ENCODE measurements at places on chromosomes 2 and 18.

GRCh38 chr2:62408241-62408677, 97.7 kb downstream of the TMEM17 start:
- DNase-seq = no peak

DNA sequence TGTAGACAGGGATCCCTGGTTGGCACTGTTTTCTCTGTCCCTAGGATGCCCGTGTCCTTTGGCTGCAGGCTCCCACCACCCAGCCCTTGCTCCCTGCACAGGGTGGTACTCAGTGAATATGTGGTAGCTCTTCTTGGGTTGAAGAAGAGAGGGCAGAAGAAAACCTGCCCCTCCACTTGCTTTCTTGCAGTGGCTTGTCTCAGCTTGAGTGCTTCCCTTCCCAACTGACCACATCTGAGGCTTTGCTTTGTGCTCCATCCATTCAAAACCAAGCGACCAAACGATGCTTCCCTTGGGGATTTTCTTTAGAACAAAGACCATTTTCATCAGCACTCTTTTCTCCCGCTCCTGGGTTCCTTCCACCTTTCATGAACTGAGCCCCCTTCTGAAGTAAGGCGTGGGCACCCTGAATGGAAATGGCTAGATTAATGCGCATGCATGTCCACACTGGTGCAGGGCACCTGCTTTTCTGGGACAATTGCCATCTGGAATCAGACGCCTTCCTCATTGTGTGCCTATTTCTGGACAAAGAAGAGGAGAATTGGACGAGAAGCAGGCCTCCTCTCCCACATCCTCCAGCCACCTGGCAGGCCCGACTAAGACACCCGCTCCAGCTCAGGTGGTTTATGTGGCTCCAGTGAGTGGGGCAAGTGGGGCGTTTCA, 59.1 kb downstream of the ARL4C start:
- no peak for DNase-seq

GRCh38 chr2:178195390-178196166, 1.3 kb downstream of the OSBPL6 start:
- no peak for DNase-seq

GRCh38 chr2:126678269-126679065, 22.5 kb downstream of the GYPC start:
- no peak for DNase-seq

GRCh38 chr2:197197895-197198311, 112.7 kb downstream of the ANKRD44 start:
- no peak for DNase-seq

DNA sequence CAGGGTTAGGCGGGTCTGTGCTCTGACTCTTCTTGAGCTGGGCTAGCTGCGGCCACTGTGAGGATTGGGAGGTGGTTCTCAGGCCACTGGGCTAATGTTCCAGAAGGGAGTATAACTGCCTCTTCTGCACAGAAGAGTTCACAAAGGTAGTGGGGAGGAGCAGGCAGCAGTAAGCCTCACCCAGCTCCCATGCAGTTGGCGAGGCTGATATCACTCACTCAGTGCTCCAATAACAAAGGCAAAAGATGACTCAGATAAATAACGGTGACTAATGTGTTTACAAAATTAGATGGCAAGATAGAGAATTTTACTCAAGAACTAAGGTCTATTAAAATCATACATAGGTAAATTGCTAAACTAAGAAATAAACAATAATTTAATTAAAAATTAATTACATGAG, 174.2 kb upstream of the TMEM200C start:
- DNase-seq = no peak

GRCh38 chr2:212998626-212999359, 152.6 kb downstream of the IKZF2 start:
- DNase-seq = no peak

- no peak for DNase-seq
These were observed 46.5 kb upstream of the EPG5 start for GRCh38 chr18:46013484-46014189.

- DNase-seq = no peak
These were observed 1580.0 kb downstream of the LRP1B start for GRCh38 chr2:140550821-140551220.

DNA sequence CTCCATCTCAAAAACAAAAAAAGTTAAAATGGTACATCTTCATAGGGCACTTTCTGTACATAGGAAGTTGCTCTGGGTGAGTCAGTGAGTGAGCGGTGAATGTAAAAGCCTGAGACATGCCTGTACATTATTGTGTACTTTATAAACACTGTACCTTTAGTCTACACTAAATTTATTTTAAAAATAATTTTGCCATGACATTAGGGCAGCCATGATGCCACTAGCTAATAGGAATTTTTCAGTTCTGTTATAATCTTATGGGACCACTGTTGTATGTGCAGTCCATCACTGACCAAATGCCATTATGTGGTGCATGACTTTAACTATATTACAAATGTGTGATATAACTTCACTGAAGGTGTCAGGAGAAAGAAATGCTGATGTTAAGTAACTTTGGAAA, 11.0 kb upstream of the TXNDC2 start:
- no peak for DNase-seq

DNA sequence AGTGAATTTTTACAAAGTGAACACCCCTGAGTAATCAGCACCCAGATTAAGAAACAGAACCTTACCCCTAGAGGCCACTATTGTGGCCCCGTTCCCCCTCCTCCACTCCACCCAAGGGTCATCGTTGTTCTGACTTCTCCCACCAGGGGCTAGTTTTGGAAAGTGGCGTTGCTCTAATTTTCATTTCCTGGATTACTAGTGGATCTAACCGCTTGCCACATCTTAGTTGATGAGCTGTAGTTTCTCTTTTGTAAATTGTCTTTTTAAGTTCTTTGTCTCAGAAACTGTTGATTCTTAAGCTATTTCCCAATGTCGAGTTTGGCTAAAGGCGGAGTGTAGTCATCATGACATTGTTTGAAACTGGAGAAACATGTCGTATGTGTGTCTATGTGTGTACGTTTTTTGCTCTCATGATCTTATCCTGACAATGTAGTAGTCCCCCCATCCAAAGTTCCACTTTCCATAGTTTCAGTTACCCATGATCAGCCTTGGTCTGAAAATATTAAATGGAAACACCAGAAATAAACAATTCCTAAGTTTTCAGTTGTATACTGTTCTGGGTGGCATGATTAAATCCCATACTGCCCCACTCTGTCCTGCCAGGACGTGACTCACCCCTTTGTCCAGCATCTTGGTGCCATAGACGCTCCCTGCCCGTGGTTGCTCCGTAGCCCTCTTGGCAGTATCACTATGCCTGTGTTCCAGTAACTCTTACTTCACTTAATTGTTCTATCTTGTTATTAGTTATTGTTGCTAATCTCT, 71.0 kb upstream of the SP3 start:
- no peak for DNase-seq

- DNase-seq = no peak
These were observed 33.0 kb downstream of the COPS8 start for GRCh38 chr2:237118561-237119155.

- no peak for DNase-seq
These were observed 586.5 kb upstream of the SLC8A1 start for GRCh38 chr2:41038408-41038807.

GRCh38 chr2:182852801-182853200, 13.6 kb downstream of the FRZB start:
- DNase-seq = no peak

- peak; percentile 67 for DNase-seq
These were observed 117.7 kb downstream of the B3GNT2 start for GRCh38 chr2:62313449-62314227.

DNA sequence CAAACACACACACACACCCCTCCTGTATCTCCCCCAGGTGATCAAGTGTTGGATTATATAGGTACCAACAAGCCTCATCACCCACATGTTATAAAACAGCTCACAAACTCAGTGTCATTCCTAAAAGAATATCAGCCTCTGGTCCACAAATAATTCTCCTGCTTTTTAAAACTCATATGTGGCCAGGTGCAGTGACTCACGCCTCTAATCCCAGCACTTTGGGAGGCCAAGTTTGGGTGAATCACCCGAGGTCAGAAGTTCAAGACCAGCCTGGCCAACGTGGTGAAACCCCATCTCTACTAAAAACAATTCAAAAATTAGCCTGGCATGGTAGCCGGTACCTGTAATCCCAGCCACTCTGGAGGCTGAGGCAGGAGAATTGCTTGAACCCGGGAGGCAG, 87.8 kb downstream of the LRATD1 start:
- DNase-seq = no peak

DNA sequence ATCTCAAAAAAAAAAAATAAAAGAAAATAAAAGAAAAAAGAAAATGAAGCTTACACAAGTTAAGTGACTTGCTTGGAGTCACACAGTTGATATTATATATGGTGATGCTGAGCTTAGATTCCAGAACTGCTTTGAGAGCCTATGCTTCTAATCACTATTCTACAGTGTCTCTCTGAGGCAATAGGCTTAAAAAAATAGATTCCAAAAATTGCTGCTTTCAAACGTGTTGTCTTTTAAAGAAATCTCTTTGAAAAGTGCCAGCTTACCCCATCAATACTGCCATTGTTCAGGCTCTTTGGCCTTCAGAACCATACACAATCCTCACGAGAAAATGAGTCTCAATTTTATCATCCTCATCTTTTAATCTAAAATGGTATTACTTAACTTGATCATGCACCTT, 102.6 kb downstream of the CDK15 start:
- DNase-seq = no peak

DNA sequence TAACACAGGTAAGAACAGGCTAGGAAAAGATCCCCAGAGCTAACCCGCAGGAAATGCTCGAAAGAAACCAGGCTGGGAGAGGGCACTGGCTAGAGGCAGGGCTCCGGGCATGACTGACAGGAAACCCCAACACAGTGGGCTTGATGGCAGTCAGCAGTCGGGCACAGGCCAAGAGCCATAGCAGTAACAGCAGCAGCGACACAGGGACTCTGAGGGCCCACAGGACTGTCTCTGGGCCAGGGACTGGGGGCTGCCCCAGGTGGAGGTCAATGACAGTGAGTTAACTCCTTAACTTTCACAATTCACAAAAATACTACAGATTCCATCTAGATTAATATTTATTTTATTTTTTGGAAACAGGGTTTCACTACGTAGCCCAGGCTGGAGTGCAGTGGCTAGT, 37.3 kb upstream of the ASPRV1 start:
- DNase-seq = no peak

- DNase-seq = no peak
These were observed 47.4 kb upstream of the MTCL1 start for GRCh38 chr18:8657873-8658470.

DNA sequence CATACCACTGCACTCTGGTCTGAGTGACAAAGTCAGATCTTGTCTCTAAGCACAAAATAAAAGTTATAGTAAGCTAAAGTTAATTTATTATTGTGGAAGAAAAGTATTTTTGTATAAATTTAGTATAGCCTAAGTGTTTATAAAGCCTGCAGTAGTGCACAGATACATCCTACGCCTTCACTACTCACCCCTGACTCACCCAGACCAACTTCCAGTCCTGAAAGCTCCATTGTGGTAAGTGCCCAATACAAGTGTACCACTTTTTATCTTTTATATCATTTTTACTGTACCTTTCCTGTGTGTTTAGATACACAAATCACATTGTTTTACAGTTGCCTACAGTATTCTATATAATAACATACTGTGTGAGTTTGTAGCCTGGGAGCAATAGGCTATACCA, 57.5 kb downstream of the UBE2E3 start:
- DNase-seq = no peak

- DNase-seq = no peak
These were observed 16.7 kb upstream of the RAPH1 start for GRCh38 chr2:203551778-203552177.

- DNase-seq = no peak
These were observed 158.3 kb downstream of the GLI2 start for GRCh38 chr2:120893811-120894584.

DNA sequence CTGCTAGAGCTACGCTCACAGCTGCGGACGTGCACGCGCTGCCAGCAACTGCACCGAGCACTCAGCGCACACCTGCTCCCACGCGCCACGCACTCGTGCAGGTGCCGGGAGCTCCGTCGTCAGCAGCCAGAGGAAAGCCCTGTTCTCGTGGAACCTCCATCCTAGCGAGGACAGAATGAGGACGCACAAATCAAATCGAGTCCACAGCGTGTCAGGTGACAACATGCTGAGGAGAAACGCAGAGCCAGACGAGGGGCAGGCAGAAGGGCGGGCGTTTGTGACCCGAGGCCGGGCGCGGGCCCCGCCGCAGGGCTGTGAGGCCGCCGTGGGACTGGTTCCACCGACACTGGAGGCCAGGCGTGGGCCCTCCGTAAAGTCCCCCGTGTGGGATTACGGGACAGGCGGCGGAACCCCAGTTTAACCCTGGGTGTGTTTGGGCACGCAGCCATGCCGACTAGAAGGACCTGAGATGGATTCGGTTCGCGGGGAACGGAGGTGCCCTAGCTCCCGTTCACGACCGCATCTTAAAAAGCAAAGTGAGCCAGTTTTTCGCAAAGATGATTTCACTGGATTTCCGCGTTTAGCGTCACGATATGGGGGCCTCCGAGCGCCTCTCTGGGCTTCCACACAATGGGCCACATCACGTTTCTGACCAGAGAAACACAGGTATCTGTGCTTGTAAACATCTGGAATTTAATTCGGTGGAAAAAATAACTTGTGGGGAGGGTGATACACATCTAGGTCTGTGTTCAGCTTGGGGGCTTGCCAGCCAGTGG, 26.9 kb upstream of the ALKAL2 start:
- DNase-seq = no peak

GRCh38 chr2:23653326-23653725, 268.3 kb downstream of the KLHL29 start:
- DNase-seq = no peak

DNA sequence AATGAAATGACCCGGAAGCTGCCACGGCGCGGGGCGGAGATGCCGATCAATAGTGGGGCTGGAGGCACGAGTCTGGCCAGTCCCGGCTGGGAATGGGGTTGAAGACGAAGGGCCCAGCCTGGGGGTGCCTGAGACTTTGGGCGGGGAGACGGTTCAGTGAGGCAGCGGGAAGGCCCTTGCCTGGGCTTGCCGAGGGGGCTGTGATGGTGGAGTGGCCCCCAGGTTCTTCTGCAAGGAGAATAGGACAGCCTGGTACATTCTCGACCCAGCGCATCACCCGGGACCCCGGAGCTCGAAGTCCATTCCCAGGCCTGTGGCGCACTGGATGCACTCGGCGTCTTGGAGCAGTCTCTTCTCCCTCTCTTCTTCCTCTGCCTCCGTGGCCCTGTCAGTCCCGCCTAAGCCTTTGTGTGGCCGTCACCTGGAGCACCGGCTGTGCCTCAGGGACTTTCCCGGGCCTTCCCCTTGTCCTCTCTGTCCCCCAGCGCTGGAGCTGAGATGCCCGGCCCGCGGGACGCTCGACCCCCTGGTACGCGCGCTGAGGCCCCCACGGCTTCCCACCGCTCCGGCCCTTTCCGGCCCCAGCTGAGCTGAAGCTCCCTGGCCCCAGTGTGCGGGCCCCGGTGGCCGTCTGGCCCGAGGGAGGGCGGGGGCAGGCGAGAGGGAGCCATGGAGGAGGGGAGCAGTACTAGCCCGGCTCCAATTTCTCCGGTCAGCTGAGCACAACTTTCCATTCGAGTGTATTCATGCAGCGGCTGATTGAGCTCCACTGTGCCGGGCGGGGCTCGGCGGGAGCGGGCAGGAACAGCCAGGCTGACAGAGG, 8.0 kb downstream of the SIX3 start:
- DNase-seq = no peak
